Activated naive CD8-positive, alpha-beta T cell treated with anti-CD3 and anti-CD28 coated beads, Interleukin-2, amount 10 ng/mL, durations not matched to agents 7 days and 5 days (primary cell): ENCODE measurements at places on chromosomes 12 and 14. TPM values are rescaled to one million over a fixed set of nuclear protein-coding genes. Genes with fewer than 3 reads are reported as not detected.

The RBM25 gene
- total RNA-seq: 111 TPM

The TESPA1 gene
- total RNA-seq: 105 TPM

The SOCS2 gene
- total RNA-seq: 40.7 TPM

DNA sequence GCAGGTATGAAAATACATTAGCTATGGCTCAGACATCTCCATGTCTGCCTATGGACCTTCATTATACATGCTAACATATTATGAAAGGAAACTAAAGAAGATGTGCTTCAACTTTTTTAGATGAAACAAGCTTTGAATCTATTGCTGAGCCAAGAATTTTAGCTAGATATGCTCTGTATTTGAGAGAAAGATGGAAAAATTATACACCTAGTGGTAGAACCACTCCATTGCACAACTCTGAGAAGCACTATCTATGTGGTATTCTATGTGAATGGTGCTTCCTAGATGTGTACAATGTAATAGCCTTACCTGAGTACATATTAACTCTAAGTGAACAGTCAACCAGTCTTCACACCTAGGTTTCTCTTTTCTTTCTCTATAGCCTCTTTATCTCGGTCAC is 17.3 kb downstream of the EPYC start:
- no peak overlapping the region for H3K27ac ChIP-seq
- H3K36me3 ChIP-seq: no peaks in the 10 kb centered on the region
- no peaks in the 10 kb centered on the region for H3K4me1 ChIP-seq
- H3K4me3 ChIP-seq: no peak overlapping the region

DNA sequence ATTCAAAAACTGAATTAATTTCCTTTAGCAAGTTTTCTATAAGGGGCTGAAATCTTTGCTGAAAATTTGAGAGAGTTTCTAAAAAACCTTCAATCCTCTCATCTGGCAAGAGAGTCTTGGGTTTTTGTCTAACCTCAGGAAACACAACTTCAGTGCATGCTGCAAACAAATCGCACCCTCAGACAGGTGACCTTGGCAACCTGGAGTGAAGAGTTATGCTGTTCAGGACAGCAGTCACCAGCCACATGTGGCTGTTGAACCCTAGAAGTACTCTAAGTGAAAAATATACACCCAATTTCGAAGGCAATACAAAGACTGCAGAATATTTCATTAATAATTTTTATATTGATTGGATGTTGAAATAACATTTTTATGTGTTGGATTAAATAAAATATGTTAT is 184.8 kb downstream of the RPS29 start:
- H3K27ac ChIP-seq: no peak overlapping the region
- H3K4me1 ChIP-seq: no peaks in the 10 kb centered on the region
- no peak overlapping the region for H3K4me3 ChIP-seq
- peaks cover 12% of the 10 kb centered on the region for H3K27me3 ChIP-seq
- no peak for DNase-seq
- H3K36me3 ChIP-seq: no peaks in the 10 kb centered on the region

GRCh38 chr14:61428261-61428660 is 106.9 kb downstream of the PRKCH start:
- H3K27ac ChIP-seq: peak overlapping the region; percentile 70
- DNase-seq: no peak
- H3K4me1 ChIP-seq: peaks cover 75% of the 10 kb centered on the region
- no peaks in the 10 kb centered on the region for H3K27me3 ChIP-seq

- no peak overlapping the region for H3K27ac ChIP-seq
- no peaks in the 10 kb centered on the region for H3K36me3 ChIP-seq
- DNase-seq: no peak
- no peak overlapping the region for H3K4me3 ChIP-seq
- H3K4me1 ChIP-seq: no peaks in the 10 kb centered on the region
- peaks cover 2% of the 10 kb centered on the region for H3K27me3 ChIP-seq
Observed at GRCh38 chr12:90013409-90013808, 304.8 kb upstream of the ATP2B1 start.

GRCh38 chr14:90692061-90692460 is 124.2 kb downstream of the TTC7B start:
- no peaks in the 10 kb centered on the region for H3K4me1 ChIP-seq
- no peaks in the 10 kb centered on the region for H3K36me3 ChIP-seq
- H3K4me3 ChIP-seq: no peak overlapping the region

GRCh38 chr14:96103560-96104460 is 64.6 kb downstream of the C14orf132 start:
- DNase-seq: no peak
- no peak overlapping the region for H3K27ac ChIP-seq
- no peaks in the 10 kb centered on the region for H3K27me3 ChIP-seq
- H3K4me3 ChIP-seq: no peak overlapping the region
